ENCODE measurements at places on chromosomes 12 and 14.

DNA sequence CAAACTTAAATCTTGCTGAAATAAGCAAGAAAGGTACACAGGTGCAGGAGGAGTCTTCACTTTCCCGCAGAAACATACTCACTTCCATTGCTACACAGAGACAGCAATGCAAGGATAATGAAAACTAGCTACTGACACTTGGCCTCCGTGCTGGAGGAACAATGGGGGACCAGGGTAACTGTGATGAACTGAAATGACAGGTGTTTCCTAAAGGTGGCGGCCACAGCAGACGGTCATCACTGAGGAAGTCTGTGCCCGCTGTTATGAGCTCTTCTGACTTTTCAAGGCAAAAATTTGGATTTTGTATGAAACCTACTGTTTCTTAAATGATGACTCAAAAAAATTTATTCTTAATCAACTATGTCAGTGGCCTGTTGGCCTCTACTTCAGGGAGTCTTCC lies 189.4 kb downstream of the CACNA1C start:
- DNase-seq = no peak

DNA sequence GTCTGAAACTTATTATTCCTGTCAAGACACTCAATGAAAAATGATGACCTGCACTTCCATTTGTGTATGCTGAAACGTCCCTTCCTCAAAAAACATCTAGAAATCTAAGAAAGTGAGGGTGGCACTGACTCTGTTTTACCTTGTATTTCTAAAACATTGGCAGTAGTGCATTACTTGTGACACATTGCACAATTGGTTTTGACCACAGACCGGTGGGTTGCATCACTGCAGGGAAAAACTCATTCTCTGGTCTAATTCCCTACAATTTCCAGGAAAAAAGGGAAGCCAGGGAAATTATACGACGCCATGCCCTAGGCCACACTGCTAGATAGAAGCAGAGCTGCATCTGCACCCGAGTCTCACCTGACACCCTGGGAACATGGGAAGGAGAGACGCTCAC lies 156.7 kb downstream of the NTF3 start:
- no peak for DNase-seq

GRCh38 chr14:32370714-32371113 lies 41.6 kb downstream of the AKAP6 start:
- DNase-seq = no peak

DNA sequence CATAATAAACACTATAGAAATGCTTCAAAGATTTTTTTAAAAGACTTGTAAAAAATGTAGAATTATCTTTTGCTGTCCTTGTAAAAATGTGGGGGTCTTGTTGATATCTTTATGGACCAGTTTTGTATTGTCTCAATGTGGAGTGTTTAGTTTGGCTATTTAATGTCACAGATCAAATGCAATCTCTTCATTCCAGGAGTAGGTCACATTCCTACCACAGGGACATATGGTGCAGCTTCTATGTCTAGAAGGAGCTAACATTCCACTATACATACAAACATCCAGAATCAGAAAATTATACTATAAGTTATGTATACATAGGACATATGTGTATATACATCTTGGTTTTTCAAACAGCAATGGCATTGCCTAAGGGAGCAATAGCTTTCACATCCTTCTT lies 345.7 kb downstream of the BMP4 start:
- DNase-seq = no peak

DNA sequence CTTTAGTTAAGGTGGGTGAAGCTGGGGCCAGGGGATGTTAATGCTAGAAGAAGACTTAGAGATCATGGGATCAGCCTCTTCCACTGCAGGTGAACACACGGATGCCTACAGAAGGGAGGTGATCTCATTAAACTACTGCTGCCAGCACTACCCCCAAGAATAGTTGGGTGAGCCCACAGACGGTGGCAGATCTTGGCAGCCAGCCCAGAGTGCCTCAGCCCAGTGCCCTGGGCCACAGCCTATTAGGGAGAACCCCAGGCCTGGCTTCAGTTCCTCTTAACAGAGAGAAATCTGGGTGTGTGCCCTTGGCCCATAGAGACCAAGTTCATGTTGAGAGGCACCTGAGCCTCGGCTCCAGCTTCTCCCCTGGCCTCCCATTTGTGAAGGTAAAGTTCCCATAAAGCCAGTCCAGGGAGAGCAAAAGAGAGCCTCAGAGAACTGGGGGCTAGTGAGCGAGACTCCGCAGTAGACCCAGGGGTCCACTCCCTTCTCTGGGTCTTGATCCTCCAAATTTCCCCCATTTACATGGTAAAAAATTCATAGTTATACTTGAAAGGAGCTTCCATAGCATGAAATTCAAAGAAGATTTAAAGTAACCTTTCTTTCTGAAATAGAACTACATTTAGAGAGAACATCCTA lies 125.0 kb upstream of the CCND2 start:
- DNase-seq = peak; percentile 26

DNA sequence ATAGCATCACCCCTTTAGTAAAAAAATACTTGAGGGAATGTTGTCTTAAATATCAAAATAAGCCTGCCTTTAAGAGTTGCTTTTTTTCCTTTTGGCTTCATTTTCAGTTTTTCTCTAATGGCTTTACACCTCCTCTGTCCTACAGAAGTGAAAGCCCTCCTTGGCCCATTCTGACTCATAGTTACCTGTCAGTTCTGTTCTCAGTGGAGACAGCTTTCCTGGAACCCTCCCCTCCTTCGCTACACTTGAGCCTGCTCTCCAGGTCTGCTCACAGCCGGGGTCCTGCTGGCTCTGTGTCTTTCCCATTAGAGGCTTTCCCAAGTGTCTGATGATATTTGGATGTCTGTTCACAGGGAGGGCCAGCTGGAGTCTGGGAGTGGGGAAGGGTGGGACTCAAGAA lies 84.0 kb downstream of the PELI2 start:
- DNase-seq = no peak

GRCh38 chr12:13631873-13632272 lies 349.5 kb downstream of the GRIN2B start:
- DNase-seq = no peak

DNA sequence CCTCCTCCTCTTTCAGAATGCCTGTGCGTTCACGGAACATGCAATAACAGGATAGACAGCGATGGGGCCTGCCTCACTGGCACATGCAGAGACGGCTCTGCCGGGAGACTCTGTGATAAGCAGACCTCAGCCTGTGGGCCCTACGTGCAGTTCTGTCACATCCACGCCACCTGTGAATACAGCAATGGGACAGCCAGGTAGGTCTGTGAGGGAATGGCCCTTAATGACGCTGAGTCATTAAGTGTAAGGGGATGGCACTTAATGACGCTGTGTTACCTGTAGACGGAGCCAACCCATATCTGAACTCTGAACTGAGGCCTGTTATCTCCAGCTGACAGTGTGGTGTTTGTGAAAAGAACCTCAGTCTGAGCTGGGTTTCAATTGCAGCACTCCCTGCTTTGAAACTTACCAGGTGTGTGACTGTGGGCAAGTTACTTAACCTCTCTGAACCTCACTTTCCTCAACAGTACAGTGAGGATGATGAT lies 86.9 kb downstream of the STAB2 start:
- no peak for DNase-seq

- no peak for DNase-seq
Measured at GRCh38 chr12:101165319-101165718, 44.7 kb downstream of the SLC5A8 start.

GRCh38 chr12:12636641-12637040 lies 25.0 kb downstream of the CREBL2 start:
- no peak for DNase-seq

- DNase-seq = no peak
Measured at GRCh38 chr12:89070603-89071002, 281.7 kb downstream of the DUSP6 start.

GRCh38 chr12:75722714-75723200 lies 211.3 kb upstream of the KRR1 start:
- peak; percentile 16 for DNase-seq

GRCh38 chr14:104462651-104463630 lies 116.6 kb upstream of the C14orf180 start:
- DNase-seq = no peak

GRCh38 chr12:18716236-18716635 lies 21.6 kb downstream of the PLCZ1 start:
- DNase-seq = no peak

DNA sequence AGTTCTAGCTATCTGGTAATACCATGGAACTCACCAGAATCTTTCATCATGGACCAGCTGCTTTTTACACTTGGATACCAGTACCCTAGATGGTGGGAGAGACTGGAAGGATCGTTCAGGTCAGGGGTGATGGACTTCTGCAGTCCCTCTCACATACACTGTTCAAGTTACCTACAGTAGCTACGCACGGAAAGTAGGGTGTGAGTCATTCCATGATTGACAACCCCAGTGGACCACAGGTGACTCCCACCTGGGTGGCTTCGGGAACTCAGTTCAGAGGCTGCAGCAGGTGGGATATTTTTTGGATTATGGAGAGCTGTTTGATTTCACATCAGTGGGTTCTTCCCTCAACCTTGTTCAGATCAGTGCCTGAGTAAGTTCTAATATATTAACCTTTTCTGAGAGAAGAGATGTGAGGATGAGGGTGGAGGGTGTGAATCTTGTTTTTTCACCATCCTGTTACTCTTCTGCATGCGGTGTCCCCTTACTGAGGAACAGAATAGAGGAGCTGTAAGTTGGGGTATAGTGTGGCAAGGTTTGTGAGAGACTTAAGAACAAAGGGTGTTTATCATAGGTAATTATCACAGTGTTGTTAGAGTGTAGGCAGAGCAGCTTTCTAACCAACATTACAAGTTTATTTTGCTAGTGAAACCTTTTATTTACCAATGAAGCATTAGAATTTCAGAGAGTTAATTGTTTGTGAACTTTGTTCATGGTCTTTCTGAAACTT lies 39.6 kb downstream of the PRKCH start:
- no peak for DNase-seq

- no peak for DNase-seq
Measured at GRCh38 chr12:70571705-70572268, 65.4 kb downstream of the PTPRB start.

- no peak for DNase-seq
Measured at GRCh38 chr12:13208533-13209435, 12.3 kb downstream of the EMP1 start.

GRCh38 chr12:49013428-49013827 lies 5.1 kb downstream of the PRKAG1 start:
- no peak for DNase-seq

GRCh38 chr12:53870117-53870516 lies 68.5 kb upstream of the HOXC13 start:
- no peak for DNase-seq

- no peak for DNase-seq
Measured at GRCh38 chr14:30322819-30323218, 236.1 kb upstream of the G2E3 start.

DNA sequence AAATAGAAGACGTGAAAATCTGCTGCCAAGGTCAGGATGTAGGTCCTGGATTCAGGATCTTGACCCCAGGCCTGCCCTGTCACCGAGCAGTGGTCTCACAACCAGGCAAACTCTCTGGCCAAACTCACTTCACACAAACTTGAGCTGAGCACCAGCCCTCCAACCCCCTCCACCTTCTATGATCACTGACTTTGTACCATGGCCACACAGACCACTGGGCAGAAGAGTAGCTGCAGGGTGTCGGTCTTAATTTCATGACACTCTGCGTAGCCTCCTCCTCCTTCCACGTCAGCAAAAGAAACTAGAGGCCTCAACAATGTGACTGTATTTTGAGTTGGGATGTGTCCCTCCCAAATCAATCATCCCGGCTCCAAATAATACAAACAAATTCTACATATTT lies 7.2 kb upstream of the TBX3 start:
- no peak for DNase-seq

GRCh38 chr12:3945671-3946070 lies 72.5 kb upstream of the PARP11 start:
- DNase-seq = no peak

DNA sequence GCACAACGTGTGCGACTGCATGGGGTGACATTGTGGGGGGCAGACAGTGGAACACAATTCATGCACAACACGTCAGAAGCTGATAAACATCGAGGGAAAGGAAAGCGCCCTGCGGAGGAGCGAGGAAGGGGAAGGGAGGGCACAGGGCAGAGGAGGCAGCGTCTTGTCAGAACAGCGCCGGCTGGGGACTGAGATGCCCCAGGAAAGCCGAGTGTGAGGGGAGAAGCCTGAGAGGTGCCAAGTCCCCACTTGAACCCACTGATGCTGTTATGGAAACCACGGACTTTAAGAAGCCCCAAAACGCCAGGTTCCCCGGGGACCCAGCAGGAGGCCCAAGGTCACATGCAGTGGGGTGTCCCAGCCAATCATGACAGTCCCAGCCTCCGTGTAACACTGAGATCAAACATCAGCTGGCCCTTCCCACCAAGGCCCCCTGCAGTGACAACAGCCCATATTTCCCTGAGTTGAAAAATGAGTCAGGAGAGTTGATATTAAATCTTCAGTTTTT lies 70.0 kb downstream of the GALNT9 start:
- DNase-seq = no peak

- no peak for DNase-seq
Measured at GRCh38 chr12:31599053-31599452, 8.1 kb upstream of the DENND5B start.

GRCh38 chr12:19744705-19745218 lies 305.5 kb downstream of the AEBP2 start:
- no peak for DNase-seq

Data from activated T-cell treated with anti-CD3 and anti-CD28 coated beads for 1 hour (primary cell).